ENCODE measurements at places on chromosomes 11 and 22.

GRCh38 chr11:68137833-68138232 lies 16.6 kb upstream of the CHKA start:
- DNase-seq = no peak

- DNase-seq = no peak
Observed at GRCh38 chr11:13907678-13908077, 54.8 kb upstream of the SPON1 start.

- DNase-seq = no peak
Observed at GRCh38 chr22:50528682-50529415, 963 bp downstream of the TYMP start.

DNA sequence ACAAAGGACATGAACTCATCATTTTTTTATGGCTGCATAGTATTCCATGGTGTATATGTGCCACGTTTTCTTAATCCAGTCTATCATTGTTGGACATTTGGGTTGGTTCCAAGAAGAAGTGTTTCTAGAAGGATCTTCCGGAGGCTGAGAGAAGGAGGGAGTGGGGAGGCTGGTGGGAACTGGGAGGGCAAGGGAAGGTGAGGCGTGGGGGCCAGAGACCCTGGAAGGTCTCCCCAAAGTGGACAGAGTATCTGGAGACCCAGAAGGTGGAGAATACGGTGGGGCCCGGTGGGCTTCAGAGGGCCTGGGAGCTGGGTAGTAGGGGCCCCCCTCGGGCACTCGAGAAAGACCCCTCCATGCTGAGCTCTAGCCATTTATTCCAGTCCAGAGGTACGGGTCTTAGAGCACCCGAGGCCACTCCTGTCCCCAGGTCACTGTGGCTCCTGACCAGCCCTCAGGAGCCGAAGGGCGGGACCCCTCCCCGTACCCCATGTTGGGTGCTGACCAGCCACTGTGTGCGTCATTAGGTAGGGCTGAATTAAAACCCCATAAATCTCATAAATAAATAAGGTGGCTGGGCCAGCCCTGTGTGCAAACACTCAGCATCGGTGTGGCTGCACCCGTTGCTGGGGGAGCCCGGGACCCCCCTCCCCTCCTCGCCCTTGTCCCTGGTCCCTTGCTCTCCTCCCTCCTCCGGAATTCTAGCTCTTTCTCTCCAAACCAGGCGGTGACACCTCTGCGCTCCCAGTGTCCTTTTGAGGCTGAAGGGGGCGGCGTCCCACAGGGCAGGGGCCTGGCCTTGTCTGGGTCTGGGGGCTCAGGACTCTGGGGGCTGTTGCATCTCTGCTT lies 38.8 kb upstream of the MUC5AC start:
- no peak for DNase-seq

GRCh38 chr22:32735526-32735925 lies 66.0 kb upstream of the TIMP3 start:
- no peak for DNase-seq

- DNase-seq = no peak
Observed at GRCh38 chr11:126599217-126599897, 243.9 kb downstream of the ST3GAL4 start.

DNA sequence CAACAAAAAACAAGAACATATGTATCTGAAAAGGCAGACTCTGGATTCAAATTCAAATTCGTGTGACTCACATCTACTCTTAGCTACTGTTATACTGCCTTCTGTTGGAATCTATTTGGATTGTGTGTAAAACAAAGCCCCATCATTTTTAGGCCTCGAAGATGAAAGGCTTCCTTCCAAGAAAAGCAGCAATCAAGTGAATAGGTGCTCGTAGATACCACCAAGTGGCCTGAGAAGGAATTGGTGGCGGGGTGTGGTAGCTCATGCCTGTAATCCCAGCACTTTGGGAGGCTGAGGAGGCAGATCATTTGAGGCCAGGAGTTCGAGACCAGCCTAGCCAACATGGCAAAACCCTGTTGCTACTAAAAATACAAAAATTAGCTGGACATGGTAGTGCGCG lies 4.2 kb downstream of the GRAMD1B start:
- peak; percentile 11 for DNase-seq

DNA sequence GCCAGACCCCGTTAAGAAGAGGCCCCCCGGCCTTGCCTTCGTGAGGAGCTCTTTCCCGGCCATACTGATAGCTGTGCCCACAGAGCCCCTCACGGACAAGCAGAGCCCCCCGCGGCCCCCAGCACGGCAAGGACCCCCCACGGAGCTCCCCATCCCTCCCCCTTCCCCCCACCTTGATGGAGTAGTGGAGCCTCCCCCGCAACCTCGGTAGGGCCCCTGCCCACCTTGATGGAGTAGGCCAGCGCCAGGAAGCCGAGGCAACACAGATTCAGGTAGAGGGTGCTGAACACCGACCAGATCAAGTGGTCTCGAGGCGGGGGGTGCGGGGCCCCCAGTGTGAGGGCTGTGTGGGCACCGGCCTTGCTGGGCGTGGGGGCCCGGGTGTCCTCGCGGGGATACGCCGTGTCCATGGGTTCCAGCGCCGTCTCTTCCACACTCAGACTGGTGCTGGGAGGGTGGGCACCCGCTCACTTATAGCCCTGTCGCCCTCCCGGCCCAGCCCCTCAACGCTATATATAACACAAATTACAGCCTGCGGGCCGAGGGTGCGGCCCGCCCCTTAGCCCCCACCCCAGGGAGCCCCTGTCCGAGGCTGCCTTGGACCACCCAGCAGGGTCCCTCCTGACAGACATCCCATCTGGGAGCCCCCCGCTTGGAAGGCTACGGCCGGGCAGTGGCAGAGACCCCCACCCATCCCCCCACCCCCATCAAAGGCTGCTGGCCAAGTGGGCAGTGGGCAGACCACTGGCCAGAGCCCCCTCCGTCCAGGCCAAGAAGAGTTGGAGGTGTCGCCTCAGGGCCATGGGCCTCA lies at the start of gene IFITM5:
IFITM5 (minus strand) TSS at position 446 of the 811 bp plus-strand sequence; CDS start at position 410, 36 bp downstream.
- DNase-seq = no peak

DNA sequence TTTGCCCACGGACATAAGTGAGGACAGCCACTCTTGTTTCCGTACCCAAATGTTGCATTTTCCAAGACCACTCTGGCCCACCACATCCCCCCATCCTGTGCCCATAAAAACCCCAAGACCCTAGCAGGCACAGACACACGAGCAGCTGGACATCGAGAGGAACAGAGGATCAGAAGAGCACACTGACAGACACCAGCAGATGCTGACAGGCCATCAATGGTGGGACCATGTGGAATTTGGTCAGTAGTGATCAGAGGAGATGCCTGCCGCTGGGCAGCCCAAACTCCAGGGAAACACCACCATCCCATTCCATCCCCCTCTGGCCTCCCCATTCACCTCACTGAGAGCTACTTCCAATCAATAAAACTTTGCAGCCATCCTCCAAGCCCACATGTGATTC lies 87.0 kb downstream of the DLG2 start:
- no peak for DNase-seq

GRCh38 chr11:2675540-2675939 lies 24.3 kb downstream of the KCNQ1OT1 start:
- DNase-seq = no peak

- DNase-seq = peak; percentile 30
Observed at GRCh38 chr11:12232817-12233601, 122.6 kb downstream of the MICAL2 start.

GRCh38 chr11:57231539-57232253 lies 5.4 kb downstream of the APLNR start:
- DNase-seq = no peak

GRCh38 chr11:14262271-14262846 lies 96.6 kb downstream of the RRAS2 start:
- no peak for DNase-seq

DNA sequence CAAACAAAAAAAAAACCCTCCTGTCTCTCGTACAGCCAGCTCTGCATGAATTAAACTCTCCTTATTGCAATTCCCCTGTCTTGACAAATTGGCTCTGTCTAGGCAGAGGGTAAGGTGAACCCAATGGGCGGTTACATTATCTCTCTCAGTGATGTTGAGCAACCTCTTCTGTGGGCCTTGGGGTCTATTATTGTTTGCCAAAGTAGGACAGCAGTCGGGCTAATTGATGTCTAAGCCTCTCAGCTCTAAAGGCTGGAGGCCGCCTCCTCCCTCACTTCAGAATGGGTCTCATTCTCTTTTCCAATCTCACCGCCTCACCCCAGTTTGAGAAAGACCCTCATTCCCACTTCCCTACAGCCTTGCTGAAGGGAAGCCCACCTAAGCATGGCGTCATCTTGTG lies 1.3 kb upstream of the SLC25A45 start:
- DNase-seq = no peak

GRCh38 chr11:34775417-34775888 lies 140.7 kb downstream of the APIP start:
- DNase-seq = no peak

DNA sequence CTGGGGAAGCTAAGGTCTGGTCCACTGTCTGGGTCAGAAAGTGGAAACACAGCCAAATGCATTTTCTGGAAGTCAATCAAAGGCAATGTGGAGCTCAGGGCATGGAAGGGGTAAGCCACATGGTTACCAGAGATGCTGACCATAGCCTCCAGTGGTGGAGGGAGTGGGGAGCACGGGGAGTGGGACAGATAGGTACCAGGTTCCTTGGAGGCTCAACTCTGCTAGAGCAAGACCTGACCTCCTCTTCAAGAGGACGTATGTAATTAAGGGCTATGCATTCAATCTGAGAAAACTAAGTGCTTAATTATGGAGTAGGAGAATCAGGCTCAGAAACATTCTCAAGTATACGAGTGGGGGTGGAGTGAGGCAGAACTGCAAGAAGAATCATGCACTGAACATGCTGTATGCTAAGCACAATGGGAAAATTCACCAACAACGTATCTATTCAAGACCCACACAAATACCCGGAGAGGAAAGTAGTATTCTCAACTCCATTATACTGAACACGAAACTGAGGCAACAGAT lies 65.2 kb upstream of the PHOX2A start:
- no peak for DNase-seq

DNA sequence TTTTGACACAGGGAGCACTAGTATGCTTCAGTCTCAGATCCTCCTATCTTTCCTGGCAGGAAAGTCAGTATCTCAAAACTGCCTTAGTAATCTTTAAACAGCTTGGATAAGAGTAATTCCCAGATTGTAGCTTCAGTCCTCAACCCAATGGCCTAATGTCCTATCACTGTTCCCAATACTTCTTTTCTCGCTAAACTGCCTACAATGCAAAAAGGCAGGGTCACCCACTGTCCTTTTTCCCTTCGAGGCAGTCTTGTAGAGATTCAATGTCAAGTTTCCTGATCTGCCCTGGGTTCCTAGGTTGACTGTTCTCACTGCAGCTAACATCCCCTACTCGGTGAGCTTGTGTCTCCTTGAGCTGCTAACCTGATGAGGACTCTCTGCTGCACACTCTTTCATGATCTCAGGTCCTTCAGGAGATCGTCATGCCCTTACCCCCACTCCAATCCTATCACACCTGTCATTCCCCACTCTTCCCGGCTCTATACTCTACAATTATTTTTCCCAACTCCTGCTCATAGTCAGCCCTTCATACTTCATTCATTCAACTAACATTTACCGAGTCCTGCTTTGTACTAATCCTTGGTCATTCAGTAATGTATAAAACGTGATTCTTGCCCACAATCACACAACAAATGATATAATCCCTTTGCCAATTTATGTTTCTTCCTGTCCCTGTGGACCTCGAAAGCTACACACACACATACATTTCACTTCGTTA lies 904 bp downstream of the C2CD3 start:
- DNase-seq = no peak

DNA sequence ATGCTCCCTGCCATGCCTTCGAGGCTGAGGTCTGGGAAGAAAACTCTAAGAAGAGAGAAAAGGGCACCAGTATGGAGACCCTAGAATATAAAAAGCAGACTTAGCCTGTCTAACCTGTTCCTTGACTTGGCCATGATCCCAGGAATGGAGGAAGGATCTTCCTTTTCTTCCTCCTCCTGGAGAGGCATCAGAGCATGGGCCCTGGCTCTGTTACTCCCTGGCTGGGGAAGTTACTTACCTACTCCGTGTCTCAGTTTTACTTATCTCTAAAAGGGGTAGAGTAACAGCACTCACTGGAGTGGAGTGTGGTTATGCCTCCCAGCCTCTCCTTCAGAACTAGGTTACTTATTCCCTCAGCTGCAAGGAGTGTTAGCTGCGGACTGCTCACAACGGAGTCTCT lies 55.2 kb upstream of the PHF21A start:
- DNase-seq = no peak

DNA sequence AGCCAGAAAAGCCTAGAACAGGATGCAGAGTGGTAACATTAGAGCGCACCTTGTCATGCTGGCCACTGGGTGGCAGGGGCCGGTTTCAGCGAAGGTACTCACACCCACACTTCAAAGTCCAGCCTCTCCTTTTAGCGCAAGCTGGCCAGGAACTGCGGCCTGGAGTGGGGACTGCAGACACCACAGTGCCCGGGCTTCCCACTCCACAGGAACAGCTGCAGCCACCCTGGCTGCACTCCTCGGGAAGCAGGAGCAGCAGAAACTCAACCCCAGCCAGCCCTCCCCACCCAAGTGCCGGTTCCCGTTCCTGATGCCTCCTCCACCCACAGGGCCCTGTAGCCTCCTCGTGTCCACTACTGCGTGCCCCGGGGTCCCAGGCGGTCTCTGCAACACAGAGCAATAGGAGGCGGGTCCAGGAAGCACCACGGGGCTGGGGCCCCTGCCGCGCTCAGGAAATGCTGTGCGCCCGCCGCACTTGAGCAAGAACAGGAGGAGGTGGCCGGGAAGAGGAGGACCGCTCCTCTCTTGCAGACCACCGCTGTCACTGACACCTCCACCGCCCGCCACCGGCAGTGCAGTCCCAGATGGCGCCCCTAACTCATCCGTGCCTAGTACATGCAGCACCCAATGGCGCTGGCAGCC lies 2.2 kb downstream of the RFPL2 start:
- DNase-seq = peak; percentile 66

DNA sequence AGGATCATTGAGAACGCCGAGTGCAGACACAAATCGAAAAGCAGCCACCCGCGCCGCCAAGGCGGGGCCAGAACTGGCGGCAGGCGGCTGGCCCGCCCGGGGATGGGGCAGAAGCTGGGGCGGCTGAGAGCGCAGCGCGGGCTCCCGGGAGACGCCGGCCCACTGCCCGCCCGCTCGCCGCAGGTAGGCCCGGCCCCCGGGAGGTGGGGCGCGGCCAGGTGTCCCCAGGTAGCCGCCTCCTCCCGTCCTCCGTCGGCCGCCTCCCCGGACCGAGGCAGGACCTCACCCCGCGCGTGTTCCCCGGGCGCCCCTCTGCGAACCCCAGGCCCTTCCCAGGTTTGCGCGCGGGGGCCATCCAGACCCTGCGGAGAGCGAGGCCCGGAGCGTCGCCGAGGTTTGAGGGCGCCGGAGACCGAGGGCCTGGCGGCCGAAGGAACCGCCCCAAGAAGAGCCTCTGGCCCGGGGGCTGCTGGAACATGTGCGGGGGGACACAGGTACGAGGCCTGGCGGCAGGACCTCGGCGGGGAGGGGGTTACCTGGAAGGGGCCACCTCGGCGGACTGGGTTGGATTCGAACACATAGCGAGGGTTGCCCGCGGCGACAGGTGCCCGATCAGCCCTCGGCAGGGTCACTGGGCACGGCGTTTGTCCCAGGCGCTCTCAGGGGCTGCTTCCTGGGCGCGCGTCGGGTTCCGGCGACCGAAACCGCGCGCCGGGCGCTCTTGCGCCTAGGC lies at the start of gene PRRG4:
PRRG4 (plus strand) TSS at position 248 of the 733 bp plus-strand sequence. CDS start 603 bp downstream, outside the sequence.
- no peak for DNase-seq

- peak; percentile 10 for DNase-seq
Observed at GRCh38 chr22:40620464-40621046, 16.0 kb downstream of the MRTFA start.

- DNase-seq = no peak
Observed at GRCh38 chr22:23553924-23554870, 25.9 kb downstream of the IGLL1 start.

- no peak for DNase-seq
Observed at GRCh38 chr11:128343135-128343514, 244.2 kb downstream of the ETS1 start.

Measured in SW 1271 (cell line).